ENCODE measurements at places on chromosomes 11 and 22.

DNA sequence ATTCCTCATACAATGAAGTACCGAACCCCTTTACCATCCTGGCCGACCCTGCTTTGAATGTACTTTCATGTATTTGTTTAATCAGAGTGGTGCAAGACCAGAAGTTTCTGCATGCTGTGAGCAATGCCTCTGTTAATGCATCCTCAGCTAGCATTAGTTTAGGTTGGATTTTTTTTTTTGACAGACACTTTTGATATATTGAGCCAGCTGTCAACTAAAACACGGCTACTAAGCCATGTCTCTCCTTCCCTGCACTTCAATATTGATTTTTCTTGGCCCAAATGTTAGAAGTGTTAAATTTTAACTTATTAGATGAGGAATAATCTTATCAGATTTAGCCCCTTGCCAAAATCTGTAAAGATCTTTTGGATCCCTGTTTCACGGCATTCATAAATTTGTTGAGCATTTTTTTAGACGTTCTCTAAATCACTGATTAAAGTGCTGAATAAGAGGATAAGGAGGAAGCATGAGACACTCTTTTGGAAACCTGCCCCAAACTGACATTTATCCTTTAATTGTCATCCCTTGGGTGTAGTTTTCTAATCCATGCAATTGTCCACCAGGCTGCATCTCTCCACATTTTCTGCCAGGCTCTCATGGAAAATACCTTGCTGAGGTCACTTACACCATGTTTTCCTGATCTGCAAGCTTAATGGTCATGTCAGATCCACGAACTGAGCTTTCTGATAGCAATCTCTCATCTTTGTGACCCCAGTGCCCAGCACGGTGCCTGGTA is 130.7 kb downstream of the FEZ1 start:
- DNase-seq = no peak

DNA sequence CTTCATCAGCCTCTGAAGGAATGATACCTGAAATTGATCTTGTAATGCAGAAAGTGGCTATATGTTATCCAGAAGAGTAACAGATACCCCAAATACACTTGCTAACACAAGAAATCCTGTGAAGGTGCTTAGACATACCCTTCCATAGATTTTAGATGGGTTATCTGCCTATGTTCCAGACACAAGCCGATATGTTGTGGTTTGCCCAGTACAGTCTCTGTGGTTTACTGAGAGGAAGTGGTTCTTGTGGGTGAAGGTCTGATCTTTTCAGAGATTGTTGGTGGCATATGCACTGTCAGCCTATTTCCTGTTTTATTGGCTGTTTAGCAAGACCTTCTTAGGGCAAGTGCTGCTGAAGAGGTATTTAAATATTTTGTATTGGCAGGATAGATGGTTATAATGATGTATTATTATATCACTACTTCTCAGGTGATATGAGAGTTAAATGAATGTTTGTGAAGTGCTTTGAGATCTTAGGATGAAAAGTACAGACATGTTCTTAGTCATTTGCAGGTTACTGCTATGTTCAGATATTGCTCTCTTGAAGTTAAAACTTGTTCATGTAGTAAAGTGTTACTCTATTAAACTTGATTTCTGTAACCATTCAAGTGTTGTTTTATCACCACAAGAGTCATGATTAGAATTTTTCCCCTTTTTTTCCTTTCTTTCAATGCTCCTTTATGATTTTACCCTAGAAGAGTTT is 8.2 kb downstream of the ARHGEF12 start:
- DNase-seq = no peak

DNA sequence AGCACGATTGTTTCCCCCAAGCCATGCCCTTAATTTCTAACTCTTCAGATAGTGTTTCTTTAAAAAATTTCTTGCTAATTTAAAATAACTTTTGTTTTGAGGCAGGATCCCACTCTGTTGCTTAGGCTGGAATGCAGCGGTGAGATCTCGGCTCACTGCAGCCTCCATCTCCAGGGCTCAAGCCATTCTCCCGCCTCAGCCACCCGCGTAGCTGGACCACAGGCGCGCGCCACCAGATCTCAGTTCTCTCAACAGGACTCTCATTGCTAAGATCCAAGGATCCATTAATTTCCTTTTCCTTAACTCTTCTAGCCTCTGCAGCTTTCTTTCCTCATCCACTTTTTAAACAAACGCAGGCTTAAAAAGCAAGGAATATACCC is 327 bp upstream of the MED17 start:
- DNase-seq = no peak

DNA sequence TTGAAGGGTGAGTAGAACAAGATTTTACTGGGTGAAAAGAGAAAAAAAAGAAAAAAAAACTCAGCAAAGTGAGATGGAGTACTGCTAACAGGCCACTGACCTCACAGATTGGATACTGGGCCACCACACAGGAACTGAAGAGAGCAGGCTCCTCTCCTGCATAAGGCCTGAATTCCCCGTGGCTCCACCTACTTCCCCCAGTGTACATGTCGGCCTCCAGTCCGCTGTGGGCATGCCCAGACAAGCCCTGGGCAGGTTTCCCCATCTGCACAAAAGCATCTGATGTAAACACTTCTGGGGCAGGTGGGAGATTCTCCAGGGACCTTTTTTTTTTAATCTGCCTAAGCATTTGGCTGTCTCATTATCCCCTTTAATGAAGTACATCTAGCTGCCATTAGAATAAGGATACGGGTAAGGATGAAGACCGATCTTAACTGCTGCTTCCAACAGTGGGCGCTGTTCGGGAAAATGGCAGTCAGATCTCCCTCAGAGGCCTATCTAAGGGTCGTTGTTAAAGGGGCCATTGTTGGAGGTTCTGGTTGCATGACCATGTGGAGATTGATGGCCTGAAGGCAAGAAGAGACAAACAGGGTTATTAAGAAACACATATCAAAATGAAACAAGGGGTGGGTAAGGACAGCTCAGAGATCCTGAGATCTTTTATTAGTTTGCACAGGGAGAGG is 48.5 kb downstream of the MS4A13 start:
- no peak for DNase-seq

- DNase-seq = no peak
Observed at GRCh38 chr11:110071197-110071596, 22.0 kb upstream of the ZC3H12C start.

GRCh38 chr22:47324435-47324990 is 562.1 kb downstream of the TBC1D22A start:
- DNase-seq = no peak

DNA sequence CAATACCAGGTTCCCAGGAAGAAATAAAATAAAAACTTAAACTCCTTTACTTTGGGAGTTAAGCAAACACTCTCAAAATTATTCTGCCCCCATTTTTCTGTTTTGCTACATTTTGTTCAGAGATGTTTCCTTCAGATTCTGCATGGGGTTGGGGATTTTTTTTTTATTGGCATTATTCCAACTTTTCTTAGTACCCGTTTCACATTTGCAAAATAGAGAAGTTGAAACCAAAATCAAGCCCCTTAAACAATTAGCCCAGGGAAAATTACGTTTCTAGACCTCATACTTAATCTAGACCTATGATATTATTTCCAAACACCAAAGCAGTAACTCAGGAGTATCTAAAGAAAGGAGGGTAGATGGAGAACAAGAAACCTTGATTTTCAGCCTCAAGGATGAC is 20.6 kb upstream of the MS4A7 start:
- DNase-seq = no peak

DNA sequence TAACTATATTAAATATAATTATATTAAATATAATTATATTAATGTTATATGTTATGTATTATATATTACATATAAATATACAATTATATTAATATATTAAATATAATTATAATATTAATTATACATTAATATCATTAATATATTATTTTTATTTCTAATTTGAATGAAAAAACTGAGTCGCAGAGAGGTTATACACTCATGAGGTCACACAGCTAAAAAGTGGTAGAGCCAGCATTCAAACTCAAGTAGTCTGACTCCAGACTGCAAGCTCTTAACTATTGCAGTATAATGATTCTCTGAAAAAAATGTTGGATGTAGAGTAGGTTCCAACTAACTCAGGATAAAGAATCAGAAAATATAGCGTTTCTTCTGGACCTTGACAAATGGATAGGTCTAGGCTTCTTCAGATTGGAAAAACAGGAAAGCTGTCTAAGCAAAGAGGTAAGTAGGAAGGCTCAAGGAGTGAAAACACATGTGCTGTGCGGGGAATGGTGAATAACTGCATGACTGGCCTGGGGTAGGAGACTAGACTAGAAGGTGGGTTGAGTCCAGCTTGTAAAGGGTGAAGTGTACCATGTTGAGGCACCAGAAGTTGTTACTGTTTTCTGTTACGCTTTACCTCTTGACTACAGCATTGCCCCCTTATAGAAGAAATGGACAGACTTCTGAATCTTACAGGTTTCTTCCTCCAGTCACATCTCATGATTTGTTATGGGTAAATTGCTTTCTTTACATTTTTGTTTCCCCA is 80.3 kb downstream of the TRIM44 start:
- DNase-seq = no peak

DNA sequence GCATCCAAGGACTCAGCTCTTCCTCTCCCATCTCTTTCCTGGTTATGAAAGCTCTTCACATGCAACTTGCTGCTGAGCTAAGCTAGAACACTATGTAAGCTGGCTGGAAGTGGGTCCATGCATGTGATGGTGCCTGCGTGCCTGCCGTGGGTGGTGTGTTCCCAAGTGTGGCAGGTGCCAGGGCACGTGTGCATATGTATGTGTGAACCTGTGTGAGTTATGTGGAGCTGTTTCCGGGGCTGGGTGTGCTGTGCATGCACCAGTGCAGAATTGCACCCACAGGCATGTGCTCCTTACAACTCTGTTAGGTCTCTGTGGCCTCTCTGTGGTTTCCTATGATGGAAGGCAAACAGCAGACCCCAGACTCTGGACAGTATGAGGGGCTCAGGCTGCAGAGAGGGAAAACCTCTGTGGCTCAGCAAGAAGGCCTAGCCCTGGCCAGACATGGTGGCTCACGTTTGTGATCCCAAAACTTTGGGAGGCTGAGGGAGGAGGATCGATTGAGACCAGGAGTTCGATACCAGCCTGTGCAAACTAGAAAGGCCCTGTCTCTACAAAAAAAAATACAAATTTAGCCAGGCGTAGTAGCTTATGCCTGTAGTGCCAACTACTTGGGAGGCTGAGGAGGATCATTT is 4.1 kb upstream of the P2RY6 start:
- DNase-seq = no peak

- no peak for DNase-seq
Observed at GRCh38 chr11:69158301-69159149, 2.8 kb downstream of the SMIM38 start.

GRCh38 chr22:23796461-23796860 is 9.7 kb downstream of the SMARCB1 start:
- DNase-seq = no peak

DNA sequence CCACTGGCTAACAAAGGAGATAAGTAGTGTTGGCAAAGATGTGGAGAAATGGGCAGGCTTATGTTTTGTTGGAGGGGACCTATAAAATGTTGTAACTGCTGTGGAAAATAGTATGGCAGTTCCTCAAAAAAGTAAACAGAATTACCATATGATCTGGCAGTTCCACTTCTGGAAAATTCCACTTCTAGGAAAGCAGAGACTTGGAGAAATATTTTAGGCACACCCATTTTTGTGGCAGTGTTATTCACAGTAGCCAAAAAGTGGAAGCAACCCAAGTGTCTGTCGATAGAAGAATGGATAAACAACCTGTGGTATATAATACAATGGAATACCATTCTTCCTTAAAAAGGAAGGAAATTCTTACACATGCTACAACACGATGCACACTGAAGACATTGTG is 57.0 kb upstream of the ADORA2A start:
- no peak for DNase-seq

DNA sequence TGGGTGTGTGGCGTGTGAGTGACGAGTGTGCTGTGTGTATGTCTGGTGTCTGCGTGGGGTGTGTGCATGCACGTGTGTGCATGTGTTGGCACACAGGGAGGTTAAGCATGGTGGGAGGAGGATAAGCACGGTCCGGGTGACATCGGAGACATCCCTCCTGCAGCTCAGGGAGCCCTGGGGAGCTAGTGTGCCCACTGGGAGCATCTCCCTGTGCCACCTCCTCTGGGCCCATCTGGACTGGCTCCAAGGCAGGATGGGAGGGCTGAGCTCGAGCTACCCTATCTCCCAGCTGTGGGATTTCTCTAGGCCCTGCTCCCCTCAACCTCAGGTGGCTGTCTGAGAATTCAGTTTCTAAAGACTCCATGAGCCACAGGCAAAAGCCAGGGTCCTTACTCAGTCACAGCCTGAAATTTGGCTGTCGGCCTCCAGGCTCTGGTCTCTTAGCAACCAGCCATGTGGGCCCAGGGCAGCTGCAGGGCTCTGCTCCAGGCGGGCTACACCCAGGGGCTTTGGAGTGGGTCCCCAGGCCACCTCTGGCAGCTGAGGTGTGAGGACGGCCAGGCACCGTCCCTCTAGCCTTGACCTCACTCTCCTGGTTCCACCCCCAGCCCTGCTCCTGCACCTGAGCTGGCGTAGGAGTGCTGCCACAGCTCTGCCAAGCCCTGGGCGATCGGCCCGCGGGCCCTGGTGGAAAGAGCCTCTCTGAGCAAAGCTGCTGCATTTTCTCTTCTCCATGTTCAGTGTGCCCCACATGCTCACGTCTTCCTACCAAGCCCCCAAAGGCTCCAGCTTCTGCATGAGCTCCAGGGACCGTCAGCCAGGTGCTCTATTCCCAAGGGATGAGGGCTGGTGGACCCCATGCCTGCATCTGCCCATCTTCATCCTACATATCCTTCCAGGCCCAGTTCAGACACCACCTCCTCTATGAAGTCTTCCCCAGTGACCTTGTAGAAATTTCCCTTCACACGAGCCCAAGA is 39.7 kb downstream of the RTL6 start:
- no peak for DNase-seq

GRCh38 chr11:96391698-96392307 is 2.0 kb downstream of the JRKL start:
- DNase-seq = no peak

DNA sequence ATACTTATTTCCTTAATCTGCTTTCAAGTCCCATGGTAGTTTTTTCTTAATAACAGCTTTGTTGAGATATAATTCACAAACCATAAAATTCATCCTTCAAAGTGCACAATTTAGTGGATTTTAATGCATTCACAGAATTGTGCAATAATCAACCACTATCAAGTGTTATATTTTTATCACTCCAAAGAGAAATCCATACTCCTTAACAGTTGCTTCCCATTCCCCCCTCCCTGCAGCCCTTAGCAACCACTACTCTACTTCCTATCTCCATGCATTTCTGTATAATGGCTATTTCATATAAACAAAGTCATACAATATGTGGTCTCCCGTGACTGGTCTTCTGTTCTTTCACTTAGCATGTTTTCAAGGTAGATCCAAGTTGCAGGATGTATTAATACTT is 18.8 kb upstream of the NUP50 start:
- no peak for DNase-seq

All from smooth muscle cell of the brain vasculature (primary cell).